ENCODE measurements at places on chromosomes 2 and 18.

DNA sequence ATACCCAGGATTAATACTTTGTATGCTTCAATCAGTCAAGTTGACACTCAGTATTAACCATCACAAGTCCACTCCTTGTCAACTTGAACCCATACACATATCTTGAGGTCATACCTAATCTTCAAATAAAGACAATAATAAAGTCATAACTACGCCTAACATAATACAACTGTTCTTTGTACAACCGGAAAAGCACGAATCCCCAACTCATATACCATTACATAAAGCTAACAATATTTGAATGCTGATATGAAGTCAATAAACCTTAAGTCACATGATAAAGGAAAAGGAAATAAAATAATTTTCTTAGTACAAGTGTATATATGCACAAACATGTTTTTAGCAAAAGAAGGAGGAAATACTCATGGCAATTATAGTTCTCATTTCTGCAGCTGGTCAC, 770.6 kb upstream of the GYPC start:
- DNase-seq, result no peak

DNA sequence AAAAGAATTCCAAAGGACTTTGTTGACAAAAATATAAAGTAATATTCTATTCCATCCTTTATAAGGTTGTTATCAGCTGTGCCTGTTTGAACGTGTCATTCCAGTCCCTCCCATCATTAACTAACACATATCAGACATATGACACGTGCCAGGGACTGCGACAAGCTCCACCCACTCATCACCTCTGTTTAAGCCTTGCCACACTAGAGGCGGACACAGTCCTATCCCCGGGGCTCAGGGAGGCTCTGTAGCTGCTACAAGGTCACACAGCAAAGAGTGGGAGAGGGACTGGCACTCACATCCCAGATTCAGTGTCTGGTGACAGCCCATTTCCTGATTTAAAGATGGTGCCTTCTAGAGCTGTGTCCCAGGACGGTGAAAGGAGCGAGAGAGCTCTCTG, 30.0 kb downstream of the TBC1D8 start:
- DNase-seq, result peak; percentile 18

DNA sequence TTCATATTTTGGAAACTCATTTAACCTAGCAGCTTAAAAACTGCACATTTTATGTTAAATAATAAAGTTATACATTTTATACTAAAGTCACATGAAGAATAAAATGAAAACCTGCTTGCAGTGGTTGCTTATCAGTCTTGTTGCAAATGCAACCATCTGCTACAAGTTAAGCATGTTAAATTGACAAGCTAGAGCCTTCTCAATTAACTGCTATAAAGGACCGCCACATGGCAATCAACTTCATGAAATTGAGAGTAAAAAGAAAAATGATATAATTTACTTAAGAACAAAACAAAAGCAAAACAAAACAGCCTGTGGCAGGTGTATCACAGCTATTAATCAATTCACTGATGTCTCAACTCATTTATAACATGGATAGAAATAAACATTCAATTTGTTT, 78.7 kb downstream of the RTTN start:
- DNase-seq, result no peak

DNA sequence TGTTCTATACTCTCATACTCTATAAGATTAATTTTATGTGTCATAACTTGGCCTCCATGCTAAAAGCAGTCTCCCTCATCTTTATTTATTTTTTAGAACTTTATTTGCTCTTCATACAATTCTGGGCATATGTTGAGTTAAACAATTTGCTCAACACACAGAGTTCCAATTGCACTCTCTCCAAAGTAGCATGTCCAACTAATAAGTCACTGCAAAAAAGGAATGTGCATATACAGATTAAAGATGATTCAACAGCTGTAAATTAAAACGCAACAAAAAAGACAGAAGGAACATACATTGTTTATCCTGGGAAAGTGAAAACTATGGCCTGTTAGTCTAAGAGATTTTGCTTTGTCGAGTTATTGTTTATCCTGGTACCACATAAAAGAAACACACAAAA, 277.7 kb upstream of the ACVR2A start:
- DNase-seq, result no peak

DNA sequence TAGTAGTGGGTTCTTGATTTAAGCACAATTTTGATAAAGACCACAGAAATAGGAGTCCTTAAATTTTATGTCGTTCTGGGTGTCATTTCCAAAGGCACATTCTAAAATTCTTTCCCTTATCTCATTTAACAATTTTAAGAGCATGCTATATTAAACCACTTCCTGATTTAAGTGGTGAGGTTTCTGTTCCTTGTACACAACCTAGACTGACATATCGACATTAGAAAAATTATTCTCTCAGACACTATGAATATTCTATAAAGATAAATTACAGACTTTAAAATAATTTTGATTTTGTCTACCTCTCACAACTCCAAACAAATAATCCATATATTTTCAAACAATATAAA, 923.8 kb downstream of the LRP1B start:
- DNase-seq, result no peak

GRCh38 chr18:24002479-24002878, 12.1 kb upstream of the TTC39C start:
- no peak for DNase-seq

DNA sequence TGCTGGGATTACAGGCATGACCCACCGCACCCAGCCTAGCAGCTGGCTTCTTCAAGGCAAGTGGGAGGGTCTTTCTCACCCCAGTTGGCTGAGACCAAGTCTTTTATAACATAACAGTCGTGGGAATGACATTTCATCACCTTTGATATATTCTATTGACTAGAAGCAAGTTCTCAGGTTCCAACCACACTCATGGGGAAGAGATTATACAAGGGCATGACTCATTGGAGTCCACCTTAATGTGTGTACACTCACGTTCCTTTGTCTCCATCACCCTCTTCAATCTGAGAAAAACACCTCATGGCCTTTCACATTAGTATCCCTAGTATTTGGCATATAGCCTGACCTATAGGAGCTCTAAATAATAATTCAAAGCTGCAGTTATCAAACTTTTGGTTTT, 2.8 kb upstream of the BBS5 start:
- DNase-seq, result peak; percentile 73

- DNase-seq, result no peak
These were observed 39.5 kb downstream of the AQP12A start for GRCh38 chr2:240731178-240731545.

DNA sequence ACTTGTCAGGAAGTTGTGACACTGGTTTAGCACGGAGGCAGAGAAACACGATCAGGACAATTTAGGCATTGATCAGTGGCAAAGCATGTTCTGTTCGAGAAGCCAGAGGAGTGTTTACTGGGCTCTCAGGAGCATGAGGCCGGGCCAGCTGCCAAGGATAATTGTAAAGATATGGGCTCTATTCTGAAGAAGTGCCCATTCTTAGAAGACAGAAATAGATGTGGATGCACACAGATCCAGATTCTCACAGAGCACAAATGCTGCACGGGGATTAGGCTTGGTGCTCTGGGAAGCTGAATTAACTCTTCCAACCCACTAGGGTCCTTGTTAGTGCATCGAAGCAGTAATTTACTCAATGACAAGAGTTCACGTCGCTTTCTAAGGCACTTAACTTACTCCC, 16.2 kb downstream of the AFF3 start:
- no peak for DNase-seq

DNA sequence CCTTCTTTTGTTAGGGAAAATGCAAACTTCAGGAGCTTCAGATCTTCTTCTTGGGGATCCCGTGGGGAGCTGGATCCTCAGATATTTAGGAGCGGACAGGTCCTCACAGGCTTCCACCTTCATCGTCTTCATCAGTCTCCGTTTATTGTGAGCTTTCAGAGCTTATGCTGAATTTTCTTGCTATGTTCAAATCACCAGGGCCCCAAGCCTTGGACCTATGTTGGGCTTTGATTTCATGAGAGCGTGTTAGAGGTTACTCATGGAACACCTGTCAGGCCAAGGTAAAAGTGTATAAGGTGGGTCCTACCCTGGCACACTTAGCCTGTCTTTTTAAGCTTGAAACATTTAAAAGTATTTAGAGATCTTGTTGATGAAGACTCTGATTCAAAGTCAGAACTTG, 212.9 kb downstream of the FAM210A start:
- no peak for DNase-seq
